Heart left ventricle (tissue), 16 donors: ENCODE measurements at places on chromosomes 7 and 10. TPM values are rescaled to one million over a fixed set of nuclear protein-coding genes. Genes with fewer than 3 reads are reported as not detected.
A peak's percentile ranks its signal among the peaks of the same experiment; 100 is the strongest.

AGMO gene
- polyA plus RNA-seq, result 0.72 TPM

RAB19 gene
- polyA plus RNA-seq, result not detected

PDE6C gene
- not detected for polyA plus RNA-seq

TWIST1 gene
- 1.7 TPM for polyA plus RNA-seq

PALD1 gene
- 4.7 TPM for polyA plus RNA-seq

SLC16A12 gene
- polyA plus RNA-seq, result 4.3 TPM

PILRA gene
- polyA plus RNA-seq, result 2.5 TPM

TUBB8 gene
- not detected for polyA plus RNA-seq

GRCh38 chr10:102682416-102682815 lies 31.8 kb downstream of the ARL3 start:
- no peak for DNase-seq

- DNase-seq, result no peak
Measured at GRCh38 chr10:44881649-44882048, 29.5 kb upstream of the TMEM72 start.

GRCh38 chr10:79495791-79496190 lies 16.5 kb upstream of the EIF5AL1 start:
- no peak for DNase-seq

GRCh38 chr10:35460852-35461460 lies 124.6 kb downstream of the CCNY start:
- DNase-seq, result no peak

DNA sequence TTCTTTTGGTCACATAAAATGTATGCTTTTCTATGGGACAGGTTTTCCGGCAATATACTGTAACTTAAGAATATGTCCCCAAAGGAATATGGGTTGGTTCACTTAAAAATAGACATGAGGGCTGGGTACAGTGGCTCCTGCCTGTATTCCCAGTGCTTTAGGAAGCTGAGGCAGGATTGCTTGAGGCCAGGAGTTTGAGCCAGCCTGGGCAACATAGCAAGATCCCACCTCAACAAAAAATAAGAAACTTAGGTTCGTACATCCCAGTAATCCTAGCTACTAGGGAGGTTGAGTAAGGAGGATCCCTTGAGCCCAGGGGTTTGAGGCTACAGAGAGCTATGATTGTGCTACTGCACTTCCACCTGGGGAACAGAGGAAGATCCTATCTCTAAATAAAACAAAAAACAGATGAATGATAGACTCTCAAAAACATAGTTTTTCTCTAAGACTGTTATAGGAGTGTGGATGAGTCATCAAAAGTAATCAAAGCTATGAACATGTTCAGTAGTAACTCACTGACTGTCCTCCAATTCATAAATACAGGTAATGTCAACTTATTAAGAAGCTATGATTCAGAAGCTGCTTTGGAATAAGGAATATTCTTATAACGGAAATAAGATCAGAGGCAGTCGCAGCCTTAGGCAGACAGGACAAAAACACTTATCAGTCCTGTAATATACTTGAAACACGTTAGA lies 2.6 kb upstream of the SEC31B start:
- no peak for DNase-seq

DNA sequence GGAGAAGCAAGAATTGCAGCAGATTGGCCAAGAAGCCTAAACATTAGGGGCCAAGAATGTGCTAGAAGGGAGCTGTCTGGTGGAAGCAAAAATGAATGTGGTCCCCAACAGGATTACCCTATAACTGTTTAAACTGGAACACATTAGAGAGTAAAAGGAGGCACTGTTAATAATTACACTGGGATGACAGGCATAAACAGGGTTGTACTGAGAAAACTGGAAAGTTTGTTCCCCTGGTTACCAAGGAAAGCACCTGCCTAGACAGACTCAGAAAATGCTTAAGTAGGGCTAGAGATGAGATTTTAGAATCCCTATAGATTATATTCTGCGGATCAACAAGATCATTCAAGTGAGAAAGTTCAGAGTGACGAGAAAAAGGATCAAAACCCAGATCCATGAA lies 100.8 kb downstream of the CTTNBP2 start:
- DNase-seq, result no peak

- peak; percentile 85 for DNase-seq
Measured at GRCh38 chr10:86668297-86669165, at the start of gene LDB3. Gene LDB3, plus strand, starts transcription at chr10:86668511. Its CDS starts 181 bp downstream, at chr10:86668692.

DNA sequence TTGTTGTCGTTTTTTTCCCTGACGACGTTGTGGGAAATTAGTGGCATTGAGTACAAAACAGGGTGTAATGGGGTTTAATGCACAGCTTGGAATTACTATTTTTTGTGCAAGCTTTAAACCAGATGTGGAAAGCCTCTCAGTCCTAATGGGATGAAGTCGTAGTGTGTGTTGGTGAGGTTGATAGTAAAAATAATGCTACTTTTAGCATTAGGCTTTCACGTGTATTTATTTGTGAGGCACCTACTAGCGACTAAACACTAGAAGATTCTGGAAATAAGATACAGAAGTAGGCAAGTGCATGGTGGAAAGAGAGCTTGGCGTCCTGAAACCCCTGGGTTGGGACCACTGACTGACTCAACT lies 588 bp upstream of the ORC5 start:
- DNase-seq, result no peak

DNA sequence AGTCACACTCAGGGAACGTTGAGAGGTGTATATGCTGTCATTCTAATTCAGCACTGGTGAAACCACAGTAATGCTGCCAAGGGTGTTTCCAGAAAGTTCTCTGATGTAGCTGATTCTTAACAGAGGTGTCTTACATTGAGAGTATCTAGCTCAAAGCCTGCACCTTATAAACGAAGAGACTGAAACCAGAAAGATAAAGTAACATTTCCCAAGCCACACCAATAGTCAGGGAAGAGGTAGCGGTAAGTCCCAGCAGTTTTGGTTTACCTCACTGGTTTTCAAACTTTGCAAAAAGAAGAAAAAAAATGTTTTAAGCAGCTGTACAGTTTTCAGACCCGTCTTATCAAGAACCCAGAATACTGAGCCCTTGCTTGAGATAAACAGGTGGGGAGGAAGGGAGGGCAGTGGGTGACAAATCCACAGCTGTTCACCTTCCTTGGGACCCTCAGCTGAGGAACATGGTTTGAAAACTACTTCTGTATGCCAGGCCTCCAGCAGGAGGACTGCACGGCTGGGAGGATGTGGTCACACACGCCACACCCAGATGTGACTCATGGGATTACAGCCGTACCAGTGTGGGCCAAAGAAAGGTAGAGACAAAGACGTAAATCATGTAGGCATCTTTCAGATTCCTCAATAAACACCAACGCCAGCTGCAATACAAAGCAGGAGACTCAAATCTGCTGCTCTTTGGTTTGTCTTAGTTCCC lies 63.9 kb upstream of the GSDME start:
- DNase-seq, result peak; percentile 56

GRCh38 chr10:126930883-126931503 lies 25.8 kb downstream of the DOCK1 start:
- no peak for DNase-seq

GRCh38 chr7:93202594-93203250 lies 23.5 kb downstream of the HEPACAM2 start:
- no peak for DNase-seq

DNA sequence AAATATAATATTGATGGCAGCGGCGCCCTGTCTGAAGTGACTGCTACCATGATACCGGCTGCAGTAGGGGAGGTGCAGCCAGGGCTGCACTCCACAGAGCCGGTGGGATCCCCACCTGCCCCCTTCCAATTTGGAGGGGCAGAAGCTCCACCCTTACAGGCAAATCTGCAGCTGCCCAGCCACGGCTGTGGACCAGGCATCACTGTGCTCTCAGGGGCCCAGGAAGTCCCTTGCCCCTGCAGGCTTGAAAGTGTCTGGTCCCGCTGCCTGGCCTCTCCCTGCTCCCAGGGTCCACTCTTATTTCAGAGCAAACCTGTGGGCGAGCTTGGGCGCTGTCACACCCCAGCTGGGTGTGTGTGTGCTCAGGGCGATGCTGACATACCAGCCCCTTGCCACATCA lies 172.7 kb upstream of the SMIM30 start:
- DNase-seq, result no peak

- DNase-seq, result no peak
Measured at GRCh38 chr7:36875794-36876193, 151.5 kb upstream of the AOAH start.

DNA sequence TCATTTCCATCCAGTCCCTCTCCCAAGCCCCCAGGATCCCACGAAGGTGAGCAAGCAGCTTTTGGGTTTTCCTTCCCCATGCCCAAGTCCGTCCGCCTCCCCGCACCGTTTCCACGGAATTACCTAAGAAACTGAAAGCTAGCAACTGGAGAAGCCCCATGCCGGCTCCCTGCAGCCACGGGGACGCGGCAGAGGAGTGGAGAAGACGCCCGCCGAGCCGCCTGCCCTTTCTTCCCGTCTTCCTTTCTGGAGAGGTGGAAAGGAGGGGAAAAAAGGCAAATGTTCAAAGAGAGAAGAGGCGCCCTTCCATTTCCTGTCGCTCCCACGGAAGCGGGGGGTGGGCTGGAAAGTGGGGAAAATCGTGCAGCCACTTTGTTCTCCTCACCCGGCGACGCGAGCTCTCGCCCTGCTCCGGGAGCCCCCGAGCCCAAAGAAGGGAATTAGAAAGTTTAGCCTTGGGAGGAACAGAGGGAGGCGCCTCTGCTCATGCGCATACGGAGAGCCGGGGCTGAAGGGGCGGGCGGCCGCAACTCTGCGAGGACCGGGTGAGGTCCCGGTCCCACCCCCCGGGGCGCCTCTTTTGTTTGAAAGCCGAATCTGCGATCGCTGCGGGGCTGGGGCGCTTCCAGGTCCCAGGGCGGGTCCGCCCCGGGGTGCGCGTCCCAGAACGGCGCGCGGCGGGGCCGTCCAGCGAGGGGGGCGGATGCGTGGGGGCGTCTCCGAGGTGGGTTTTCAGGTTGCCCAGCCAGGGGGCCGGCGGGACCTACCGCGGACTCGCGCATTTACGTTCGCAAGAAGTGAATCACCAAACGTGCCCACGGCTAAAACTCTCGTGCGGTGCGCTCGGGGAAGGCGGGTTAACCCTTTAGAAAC lies at the start of gene LAMB1:
LAMB1 (minus strand) TSS at position 436 of the 873 bp plus-strand sequence; CDS start at position 160, 276 bp downstream.
- peak; percentile 81 for DNase-seq

DNA sequence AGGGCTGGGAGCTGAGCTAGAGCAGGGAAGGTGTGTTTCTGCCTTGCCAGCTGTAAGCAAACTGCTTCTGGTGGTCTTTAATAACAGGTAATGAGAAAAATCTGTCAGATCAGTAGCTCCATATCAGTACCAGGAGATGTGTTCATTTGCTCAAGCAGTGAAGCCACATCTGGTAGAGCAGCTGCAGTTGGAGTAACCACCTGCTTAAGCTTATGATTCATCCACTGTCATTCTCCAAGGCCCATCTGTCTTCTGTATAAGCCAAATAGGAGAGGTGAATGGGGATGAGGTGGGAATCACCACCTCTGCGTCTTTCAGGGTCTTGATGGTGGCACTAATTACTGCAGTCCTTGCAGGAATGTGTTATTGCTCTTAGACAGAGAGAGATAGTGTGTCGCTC lies 18.4 kb upstream of the COBL start:
- no peak for DNase-seq

GRCh38 chr7:156927571-156928405 lies 21.7 kb upstream of the NOM1 start:
- peak; percentile 13 for DNase-seq

DNA sequence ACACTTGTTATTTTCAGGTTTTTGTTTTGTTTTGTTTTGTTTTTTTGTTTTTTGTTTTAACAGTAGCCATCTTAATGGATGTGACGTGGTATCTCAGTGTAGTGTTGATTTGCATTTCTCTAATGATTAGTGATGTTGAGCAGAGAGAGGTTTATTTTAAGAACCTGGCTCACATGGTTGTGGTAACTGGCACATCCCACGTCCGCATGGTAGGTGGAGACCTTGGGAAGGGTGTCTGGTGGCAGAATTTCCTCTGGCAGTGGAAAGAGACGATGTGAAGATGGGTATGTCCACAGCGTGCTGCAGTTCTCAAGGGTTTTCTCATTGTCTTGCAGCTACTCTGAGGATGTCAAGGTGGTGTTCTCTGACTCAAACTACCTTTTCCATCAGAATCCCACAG lies 252.2 kb downstream of the GALNT17 start:
- DNase-seq, result peak; percentile 17

DNA sequence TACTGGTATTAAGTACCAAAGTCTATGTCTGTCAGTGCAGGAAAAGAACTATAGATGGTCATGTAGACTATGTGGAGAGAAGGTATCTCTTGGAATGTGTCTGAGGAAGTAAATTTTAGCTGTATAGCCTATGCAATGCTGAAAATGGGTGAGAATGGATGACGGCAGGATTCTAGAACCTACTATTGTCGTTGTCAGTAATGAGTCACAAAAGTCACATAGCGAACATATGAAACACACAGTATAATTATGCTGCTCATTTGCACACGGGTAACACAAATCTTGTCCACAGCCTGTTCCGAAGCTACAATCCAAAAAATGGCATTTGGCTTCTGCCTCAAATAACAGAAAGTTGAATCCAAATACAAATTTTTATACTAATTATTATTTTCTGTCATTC lies 33.6 kb upstream of the KMT2E start:
- DNase-seq, result no peak

GRCh38 chr7:18974803-18975202 lies 142.6 kb downstream of the TWIST1 start:
- no peak for DNase-seq
